Activated T-cell treated with anti-CD3 and anti-CD28 coated beads for 24 hours (primary cell): ENCODE measurements at places on chromosomes 16 and 17.

DNA sequence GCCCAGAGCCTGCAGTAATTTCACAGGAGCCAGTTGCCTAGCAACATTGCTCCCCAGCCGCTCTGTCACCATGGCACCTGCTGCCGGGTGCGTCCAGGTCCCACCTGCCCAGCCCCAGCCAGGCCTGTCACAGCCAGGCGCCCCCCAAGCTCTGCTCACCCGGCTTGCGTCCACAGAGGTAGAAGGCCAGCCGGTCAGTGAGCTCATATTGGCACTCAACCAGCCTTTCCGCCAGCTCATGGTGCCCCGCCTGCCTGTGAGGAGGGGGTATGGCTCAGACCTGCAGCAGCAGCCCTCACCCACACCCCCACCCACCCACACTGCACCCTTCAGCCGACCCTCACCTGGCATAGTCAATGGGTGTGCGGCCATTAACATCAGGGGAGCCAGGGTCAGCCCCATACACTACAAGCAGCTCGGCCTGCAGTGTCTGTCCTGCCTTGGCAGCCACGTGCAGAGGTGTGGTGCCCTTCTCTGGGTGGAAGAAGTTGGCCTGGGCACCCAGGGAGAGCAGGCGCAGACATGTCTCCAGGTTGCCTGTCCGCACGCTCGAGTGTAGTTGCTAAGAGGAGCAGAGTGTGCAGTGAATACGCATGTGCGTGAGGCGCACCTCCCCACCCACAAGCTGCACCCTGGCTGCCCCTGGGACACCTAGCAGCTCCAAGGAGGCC, 7.7 kb downstream of the GIT1 start:
- DNase-seq = no peak

GRCh38 chr17:50191359-50192143, 9.9 kb downstream of the COL1A1 start:
- no peak for DNase-seq

- DNase-seq = peak; percentile 70
Observed at GRCh38 chr17:76005263-76006149, 4.9 kb downstream of the CDK3 start.

GRCh38 chr17:50908860-50909764, 43.0 kb upstream of the TOB1 start:
- no peak for DNase-seq

- no peak for DNase-seq
Observed at GRCh38 chr17:44960691-44961090, 7.4 kb downstream of the C1QL1 start.
